Right lobe of liver (tissue), 6 donors: ENCODE measurements at places on chromosomes 3 and 15. TPM values are rescaled to one million over a fixed set of nuclear protein-coding genes. Genes with fewer than 3 reads are reported as not detected.

GRCh38 chr3:196377321-196377720 is 39.1 kb upstream of the TM4SF19 start:
- no peak for DNase-seq
- no peaks in the 10 kb centered on the region for H3K36me3 ChIP-seq
- H3K27ac ChIP-seq, result no peak overlapping the region

GRCh38 chr3:182420741-182421140 is 372.6 kb upstream of the ATP11B start:
- H3K27ac ChIP-seq, result no peak overlapping the region
- H3K4me3 ChIP-seq, result no peak overlapping the region
- no peaks in the 10 kb centered on the region for H3K27me3 ChIP-seq
- H3K36me3 ChIP-seq, result no peaks in the 10 kb centered on the region
- no peak for DNase-seq

DNA sequence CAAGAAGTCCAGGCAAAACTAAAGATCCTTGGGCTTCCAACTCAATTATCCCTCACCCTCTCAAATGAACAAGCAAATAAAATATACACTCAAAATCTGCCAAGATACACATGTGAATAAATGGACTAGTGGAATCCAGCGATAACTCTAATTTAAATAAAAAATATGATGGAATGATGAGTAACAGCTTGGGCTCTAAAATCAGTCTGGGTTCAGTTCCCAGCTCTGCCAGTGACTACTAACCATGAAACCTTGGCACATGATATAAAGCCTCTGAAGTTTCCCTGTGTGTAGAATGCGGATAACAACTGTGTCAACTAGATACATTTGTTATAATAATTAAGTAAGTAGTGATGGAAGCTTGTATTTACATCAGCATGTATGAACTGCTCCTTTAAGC is 81.3 kb downstream of the CADPS start:
- no peaks in the 10 kb centered on the region for H3K27me3 ChIP-seq
- H3K27ac ChIP-seq, result no peak overlapping the region
- H3K4me3 ChIP-seq, result no peak overlapping the region

GRCh38 chr15:34603095-34603494 is 19.6 kb upstream of the GOLGA8B start:
- peaks cover 3% of the 10 kb centered on the region for H3K27me3 ChIP-seq
- no peak overlapping the region for H3K4me3 ChIP-seq
- H3K27ac ChIP-seq, result no peak overlapping the region
- no peaks in the 10 kb centered on the region for H3K4me1 ChIP-seq

DNA sequence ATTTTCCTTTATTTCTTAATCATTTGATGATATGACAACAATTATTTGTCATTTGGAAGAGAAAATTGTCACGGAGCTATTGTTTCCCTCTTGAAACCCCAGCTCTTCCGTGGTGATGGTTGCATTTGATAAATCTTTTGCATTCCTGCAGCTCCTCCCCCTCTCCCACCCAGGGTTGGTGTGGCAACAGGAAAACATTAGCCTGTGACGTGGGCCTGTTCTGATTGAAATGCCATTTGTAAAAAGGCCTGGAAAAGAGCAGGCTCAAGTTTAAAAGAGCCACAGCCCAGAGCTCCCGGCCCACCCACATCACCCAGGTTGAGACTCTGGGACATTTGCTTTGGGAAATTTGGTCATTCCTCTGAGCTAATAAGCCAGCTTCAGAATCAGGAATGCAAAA is 282.5 kb downstream of the RPLP1 start:
- H3K36me3 ChIP-seq, result no peaks in the 10 kb centered on the region
- no peaks in the 10 kb centered on the region for H3K4me1 ChIP-seq
- no peak for DNase-seq
- no peak overlapping the region for H3K4me3 ChIP-seq
- no peaks in the 10 kb centered on the region for H3K27me3 ChIP-seq

GRCh38 chr3:184040010-184040409 is 8.5 kb downstream of the HTR3D start:
- no peak for DNase-seq
- H3K27me3 ChIP-seq, result no peaks in the 10 kb centered on the region
- no peak overlapping the region for H3K27ac ChIP-seq
- no peaks in the 10 kb centered on the region for H3K4me1 ChIP-seq
- no peak overlapping the region for H3K4me3 ChIP-seq
- H3K36me3 ChIP-seq, result no peaks in the 10 kb centered on the region

DNA sequence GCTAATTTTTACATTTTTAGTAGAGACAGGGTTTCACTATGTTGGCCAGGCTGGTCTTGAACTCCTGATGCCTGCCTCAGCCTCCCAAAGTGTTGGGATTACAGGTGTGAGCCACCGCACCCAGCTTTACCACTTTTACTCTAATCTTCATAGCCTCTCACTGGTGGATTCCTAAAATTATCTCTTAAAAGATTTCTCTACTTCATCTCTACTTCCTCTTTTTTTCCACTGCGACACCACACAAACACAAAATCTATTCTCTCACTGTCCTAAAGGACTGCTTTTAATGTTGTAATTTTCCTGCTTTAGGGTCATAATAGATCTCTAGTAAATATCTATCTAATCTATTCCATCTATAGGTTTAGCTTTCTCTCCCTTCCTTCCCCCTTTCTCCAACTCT is 34.0 kb upstream of the TBL1XR1 start:
- DNase-seq, result no peak
- no peak overlapping the region for H3K27ac ChIP-seq
- H3K36me3 ChIP-seq, result no peaks in the 10 kb centered on the region
- no peaks in the 10 kb centered on the region for H3K4me1 ChIP-seq
- H3K27me3 ChIP-seq, result no peaks in the 10 kb centered on the region

GRCh38 chr3:38738630-38739395 is 77.2 kb downstream of the SCN10A start:
- no peak for DNase-seq
- H3K27me3 ChIP-seq, result no peaks in the 10 kb centered on the region
- no peak overlapping the region for H3K27ac ChIP-seq
- no peaks in the 10 kb centered on the region for H3K36me3 ChIP-seq

DUOXA1 gene
- total RNA-seq, result not detected

ITIH4 gene
- total RNA-seq, result 4,137 TPM

METTL6 gene
- total RNA-seq, result 5.3 TPM
